ENCODE measurements at places on chromosomes 6 and 20. TPM values are rescaled to one million over a fixed set of nuclear protein-coding genes. Genes with fewer than 3 reads are reported as not detected.

OSER1 gene
- 31.5 TPM for total RNA-seq

TTK gene
- 7.0 TPM for total RNA-seq

KIF25 gene
- total RNA-seq = not detected

EEF1A2 gene
- total RNA-seq = 7.2 TPM

BANF2 gene
- 2.2 TPM for total RNA-seq

GPR6 gene
- total RNA-seq = not detected

LY6G6F gene
- total RNA-seq = not detected

ERGIC3 gene
- 187 TPM for total RNA-seq

REM1 gene
- total RNA-seq = not detected

ABHD16B gene
- not detected for total RNA-seq

FAM217B gene
- total RNA-seq = 7.7 TPM

LBP gene
- total RNA-seq = 3.9 TPM

HTR1E gene
- total RNA-seq = 1.9 TPM

CRISP2 gene
- total RNA-seq = 0.96 TPM

TBXT gene
- total RNA-seq = not detected

NDUFAF5 gene
- total RNA-seq = 23.6 TPM

KLC4 gene
- total RNA-seq = 14.4 TPM

PMEPA1 gene
- total RNA-seq = 14.7 TPM

ZDHHC14 gene
- total RNA-seq = 6.5 TPM

ZCCHC3 gene
- total RNA-seq = 40.0 TPM

SRC gene
- total RNA-seq = 20.7 TPM

ADGB gene
- total RNA-seq = 0.48 TPM

GMDS gene
- 14.4 TPM for total RNA-seq

IL20RA gene
- 5.1 TPM for total RNA-seq

SLC2A4RG gene
- total RNA-seq = 15.2 TPM

ZFAND3 gene
- total RNA-seq = 42.9 TPM

FKBP1C gene
- not detected for total RNA-seq

PDE7B gene
- total RNA-seq = 22.9 TPM

SLC13A3 gene
- total RNA-seq = 12.3 TPM

RNF182 gene
- total RNA-seq = 3.6 TPM

BPI gene
- not detected for total RNA-seq

MLIP gene
- 2.9 TPM for total RNA-seq

MUCL3 gene
- 2.4 TPM for total RNA-seq

SYCP2L gene
- total RNA-seq = 4.1 TPM

NSFL1C gene
- 40.9 TPM for total RNA-seq

NR2E1 gene
- 0.48 TPM for total RNA-seq

All from umbilical cord (tissue), 2 donors.